ENCODE measurements at places on chromosomes 11 and 22.

GRCh38 chr22:49590381-49590780 lies 237.3 kb downstream of the BRD1 start:
- no peak for DNase-seq

- DNase-seq = no peak
Measured at GRCh38 chr11:57513452-57513795, 2.1 kb downstream of the SLC43A1 start.

DNA sequence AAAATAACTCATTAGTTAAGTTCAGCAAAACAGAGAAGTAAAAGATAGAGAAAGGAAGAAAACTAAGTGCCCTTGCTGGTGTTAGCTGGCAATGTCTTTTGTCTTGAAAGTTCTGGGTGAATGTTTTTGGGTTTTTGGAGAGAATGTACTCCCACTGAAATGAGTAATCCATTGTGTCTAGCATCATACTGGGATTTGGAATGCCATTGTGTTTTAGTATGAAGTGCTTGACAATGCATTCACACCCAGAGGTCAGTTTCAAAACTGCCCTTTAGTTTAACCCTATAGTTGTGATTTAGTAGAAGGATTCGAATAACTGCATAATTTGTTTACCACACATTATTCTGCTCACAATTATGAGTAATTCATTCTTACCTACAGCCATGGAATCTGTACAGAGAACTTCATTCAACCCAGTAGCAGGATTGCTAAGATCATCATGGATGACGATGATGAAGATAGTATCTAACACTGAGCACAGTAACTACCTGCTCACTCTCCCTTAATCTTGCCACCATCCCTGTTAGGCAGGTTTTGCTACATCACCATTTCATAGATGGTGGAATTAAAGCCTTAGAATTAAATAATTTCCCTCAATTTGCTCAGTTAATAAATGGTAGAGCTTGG lies 33.9 kb downstream of the MAML2 start:
- no peak for DNase-seq

DNA sequence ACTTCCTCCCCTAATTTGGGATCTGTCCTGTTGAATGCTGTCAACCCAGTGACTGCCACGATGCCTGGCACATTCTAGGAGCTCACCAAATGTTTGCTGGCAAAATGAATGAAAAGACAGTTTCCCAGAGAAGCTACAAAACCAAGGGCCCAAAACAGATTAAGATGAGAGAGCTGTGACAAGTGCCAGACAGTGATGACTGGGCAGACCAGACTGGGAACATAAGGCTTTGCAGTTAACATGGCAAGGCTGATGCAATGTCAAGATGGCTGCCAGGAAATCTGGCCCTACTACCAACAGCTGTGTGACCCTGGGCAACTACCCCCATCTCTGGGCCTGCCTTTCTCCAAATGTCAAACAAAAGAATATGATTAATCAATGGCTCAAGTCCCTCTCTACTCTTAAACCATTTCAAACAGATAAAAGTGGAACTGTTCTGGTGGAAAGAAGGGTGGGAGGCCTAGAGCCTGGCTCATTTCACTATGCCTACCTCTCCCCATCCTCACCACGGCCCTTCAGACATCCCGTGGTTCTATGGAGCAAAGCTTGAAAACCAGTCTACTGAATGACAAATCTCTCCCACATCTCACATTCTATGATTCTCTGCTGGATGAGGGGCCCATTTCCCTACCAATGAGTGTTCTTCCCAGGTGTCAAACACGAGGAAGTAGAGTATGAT lies 12.8 kb downstream of the AP1B1 start:
- DNase-seq = no peak

GRCh38 chr22:32342977-32343376 lies 14.7 kb upstream of the RFPL3 start:
- DNase-seq = no peak

DNA sequence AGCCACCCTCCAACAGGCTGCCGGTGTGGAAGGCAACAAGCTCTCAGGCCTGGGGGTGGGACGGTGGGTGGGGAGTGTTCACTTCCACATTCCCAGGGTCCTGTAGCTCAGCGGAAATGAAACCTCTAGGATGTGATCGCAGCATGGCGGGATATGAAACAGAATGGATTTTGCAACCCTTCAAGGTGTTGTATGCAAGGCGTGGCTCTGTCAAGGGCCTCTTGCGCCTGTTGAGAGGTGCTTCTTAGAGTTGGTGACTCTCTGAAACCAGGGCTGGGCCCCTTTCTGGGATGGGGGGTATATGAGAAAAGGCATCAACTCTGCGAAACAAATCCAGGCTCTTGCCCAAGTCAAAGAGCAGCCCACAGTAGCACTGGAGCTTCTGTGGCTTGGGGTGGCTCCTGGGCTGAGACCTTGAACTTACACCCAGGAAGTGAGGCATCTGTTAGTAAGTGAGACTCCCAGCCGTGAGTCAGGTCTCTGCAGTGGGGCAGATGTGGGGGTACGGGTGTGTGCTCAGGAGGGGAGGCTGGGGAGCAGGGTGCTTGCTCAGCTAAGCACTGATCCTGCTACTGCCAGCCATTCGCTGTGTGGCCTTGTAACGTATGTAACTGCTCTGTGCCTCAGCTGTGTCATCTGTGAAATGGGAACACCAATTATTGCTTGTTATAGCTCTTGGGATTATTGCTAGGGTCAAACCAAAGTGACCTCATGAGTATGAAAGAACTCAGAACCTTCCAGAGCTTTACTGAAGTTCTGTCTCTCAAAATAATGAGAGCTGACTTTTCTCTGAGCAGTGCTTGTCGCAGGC lies 28.3 kb downstream of the NECTIN1 start:
- no peak for DNase-seq

- DNase-seq = no peak
Measured at GRCh38 chr11:11814614-11815452, 26.9 kb upstream of the USP47 start.

- DNase-seq = no peak
Measured at GRCh38 chr11:2734181-2735052, 34.6 kb upstream of the KCNQ1OT1 start.

- DNase-seq = no peak
Measured at GRCh38 chr11:118660681-118661424, 18.6 kb downstream of the TREH start.

DNA sequence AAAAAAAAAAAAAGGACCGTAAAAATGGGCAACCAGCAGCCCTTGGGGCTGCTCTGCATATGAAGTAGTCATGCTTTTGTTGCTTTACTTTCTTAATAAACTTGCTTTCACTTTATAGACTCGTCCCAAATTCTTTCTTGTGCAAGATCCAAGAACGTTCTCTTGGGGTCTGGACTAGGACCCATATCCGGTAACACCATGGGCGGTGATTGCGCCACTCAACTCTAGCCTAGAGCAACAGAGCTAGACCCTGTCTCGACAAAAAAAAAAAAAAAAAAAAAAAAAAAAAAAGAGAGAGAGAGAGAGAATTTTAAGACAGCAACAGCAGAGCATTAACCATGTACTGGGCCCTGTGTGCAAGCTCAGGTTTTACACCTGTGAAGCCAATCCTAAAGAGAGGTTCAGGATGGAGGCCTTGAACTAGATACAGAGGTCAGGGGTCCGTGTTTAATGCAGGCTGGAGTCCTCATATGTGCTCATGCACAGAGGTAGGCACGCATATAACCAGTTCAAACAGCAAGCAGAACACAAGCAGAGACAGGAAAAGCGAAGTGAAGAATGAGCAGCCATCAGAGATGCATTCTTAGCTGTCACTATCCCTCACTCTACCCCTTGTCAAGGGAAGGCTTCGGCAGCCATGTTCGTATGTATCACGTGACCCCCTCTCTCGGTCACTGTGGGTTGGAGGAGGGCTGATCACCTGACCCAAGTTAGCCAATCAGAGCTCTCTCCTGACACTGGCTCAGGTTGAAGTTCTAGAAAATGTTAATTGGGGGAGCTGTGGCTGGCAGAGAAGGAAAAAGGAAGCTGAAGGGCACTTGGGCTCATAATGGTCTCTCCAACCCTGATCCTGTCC lies 16.7 kb upstream of the SYT12 start:
- DNase-seq = peak; percentile 17

GRCh38 chr11:115720602-115721245 lies 216.5 kb upstream of the CADM1 start:
- no peak for DNase-seq

GRCh38 chr11:41413843-41414242 lies 45.6 kb downstream of the LRRC4C start:
- no peak for DNase-seq

DNA sequence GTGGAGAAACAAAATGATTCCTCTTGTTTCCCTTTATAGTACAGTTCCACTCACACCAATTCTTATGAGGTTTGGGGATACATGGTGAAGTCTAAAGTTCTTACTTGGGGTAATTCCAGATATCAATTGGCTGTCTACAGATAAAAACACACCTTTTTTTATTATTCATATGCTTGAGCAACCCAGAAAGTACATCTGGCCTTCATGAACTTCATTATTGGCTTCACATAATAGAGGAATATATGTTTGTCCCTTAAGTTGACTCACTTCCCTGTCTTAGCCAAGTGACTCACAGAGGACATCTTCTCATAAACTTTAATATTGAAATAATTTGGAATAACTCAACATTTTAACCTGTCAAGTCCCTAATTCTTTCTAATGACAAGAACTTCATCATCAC lies 36.3 kb upstream of the SOX6 start:
- no peak for DNase-seq

GRCh38 chr11:12685229-12685628 lies 11.0 kb downstream of the TEAD1 start:
- no peak for DNase-seq

- DNase-seq = no peak
Measured at GRCh38 chr11:88206751-88207150, 31.5 kb upstream of the RAB38 start.

DNA sequence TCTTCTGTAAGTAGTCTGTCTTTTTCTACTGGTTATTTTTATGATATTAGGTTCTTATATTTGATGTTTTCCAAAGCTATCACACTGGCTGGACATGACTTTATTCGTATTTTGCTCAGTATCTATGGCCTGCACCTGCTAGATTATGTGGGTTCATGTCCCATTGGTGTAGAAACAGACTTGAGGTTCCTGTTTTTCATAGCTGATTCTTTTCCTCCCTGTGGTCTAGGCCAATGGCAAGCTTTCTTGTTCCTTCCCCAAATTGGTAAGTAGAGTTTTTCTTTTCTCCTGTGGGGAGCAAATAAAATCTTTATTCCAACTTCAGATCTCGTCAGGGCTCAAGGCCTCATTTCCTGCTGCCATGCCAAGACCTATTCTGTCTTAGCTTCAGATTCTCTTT lies 30.2 kb upstream of the SWAP70 start:
- no peak for DNase-seq

GRCh38 chr11:132650969-132651720 lies 881.2 kb downstream of the OPCML start:
- DNase-seq = no peak

GRCh38 chr11:69442807-69443137 lies 38.7 kb upstream of the LINC01488 start:
- DNase-seq = no peak

DNA sequence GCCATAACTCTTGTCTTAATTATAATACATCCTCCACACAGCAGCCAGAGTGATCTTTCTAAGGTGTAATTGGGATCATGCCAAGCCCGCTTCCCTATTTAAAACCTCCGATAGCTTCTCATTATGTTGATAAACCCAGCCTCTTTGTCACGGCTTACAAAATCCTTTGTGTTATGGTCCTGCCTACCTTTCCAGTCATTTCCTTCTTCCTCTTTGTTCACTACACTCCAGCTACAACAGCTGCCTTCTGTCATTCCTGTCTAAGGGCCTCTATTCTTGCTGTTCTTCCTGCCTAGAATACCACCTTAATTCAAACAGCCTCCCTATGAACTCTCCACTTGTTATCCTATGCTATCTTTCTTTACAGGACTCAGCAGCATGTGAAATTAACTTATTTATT lies 70.6 kb upstream of the CAPRIN1 start:
- peak; percentile 70 for DNase-seq

DNA sequence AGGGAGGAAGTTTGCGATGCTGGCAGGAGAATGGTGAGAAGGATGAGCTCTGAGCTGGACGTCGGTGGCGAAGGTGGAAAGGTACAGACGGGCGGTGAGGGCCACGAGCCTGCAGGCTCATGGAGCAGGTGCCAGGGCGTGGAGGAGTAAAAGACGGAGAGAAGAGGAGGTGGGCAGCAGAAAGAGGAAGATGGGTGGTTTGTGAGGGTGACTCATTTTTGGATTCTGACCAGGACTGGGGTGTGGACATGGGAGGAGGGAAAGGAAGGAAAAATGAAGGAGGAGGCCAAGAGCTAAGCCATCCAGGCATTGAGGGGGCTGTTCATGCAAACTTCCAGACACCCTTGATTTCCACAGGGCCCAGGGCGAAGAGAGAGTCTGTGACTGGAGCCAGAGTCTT lies 3.5 kb downstream of the ZDHHC24 start:
- DNase-seq = no peak
